ENCODE measurements at places on chromosomes 3 and 15. TPM values are rescaled to one million over a fixed set of nuclear protein-coding genes. Genes with fewer than 3 reads are reported as not detected.

DNA sequence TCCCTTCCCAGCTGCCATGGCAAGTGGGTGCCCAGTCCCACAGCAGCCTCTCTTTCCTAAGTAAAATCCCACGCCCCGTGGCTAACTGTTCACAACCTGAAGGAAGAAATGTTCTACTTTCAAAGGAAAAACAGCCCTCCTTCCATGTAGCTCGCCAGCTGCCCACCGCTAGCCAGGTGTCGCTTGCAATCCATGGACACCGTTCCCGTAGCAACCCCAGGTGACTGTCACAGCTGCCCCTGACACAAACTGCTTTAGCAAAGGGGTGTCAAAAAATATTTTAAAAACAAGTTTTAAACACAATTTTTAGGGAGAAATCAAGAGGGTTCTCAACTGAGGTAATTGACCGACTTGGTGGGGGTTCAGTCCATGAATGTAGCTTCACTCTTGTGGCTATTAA, 21.0 kb upstream of the CGNL1 start:
- no peak for DNase-seq

GRCh38 chr15:55902981-55903380, 90.4 kb downstream of the NEDD4 start:
- DNase-seq: no peak

Gene GOLGA6A
- total RNA-seq: not detected

- DNase-seq: peak; percentile 64
These were observed 3.1 kb downstream of the GP5 start for GRCh38 chr3:194395778-194396538.

DNA sequence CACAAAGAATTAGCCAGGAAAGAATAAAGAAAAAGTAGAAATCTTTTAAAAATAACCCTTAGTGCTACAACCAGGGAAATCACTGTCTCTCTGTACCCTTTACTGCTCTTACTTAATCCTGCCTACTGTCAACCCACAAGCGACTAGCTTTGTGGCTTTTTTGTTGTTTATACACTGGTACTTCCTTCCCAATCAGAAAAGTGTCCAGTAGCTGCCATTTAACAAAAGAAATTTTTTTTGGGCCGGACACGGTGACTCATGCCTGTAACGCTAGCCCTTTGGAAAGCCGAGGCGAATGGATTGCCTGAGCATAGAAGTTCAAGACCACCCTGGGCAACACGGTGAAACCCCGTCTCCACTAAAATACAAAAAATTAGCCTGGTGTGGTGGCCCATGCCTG, 13.8 kb upstream of the FAM219B start:
- DNase-seq: no peak

Gene DUOX2
- not detected for total RNA-seq
